ENCODE measurements at places on chromosomes 2 and 18.

DNA sequence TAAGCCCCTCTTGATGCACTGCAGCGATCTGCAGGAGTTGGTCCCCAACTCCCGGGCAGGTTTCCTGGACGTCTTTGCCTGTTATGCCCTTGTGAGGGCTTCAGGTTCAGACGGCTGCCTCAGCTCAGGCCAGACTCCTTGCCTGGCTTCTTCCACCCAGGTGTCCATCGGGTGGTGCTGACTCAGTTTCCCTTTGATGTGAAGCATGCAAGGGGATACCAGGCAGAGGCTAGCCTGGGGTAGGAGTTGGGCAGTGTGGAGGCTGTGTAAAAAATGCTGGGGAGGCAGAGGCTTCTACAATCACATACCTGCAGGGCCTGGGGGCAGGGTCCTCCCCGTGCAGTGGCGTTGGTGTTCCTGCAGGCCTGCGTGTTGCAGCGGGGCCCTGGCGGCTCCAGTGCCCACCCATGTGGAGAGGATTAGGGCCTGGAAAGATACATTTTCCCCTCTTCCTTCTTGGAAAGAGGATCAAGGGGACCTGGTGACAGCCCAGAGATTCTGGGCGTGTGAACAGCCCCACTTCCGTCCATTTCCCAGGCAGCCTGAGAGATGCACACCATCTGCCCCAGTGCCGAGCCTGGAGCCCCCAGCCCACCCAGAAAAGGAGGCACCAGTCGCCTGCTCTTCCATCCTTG is 338.3 kb downstream of the DYSF start:
- DNase-seq = no peak

GRCh38 chr2:108806371-108807113 is 20.0 kb downstream of the CCDC138 start:
- no peak for DNase-seq

DNA sequence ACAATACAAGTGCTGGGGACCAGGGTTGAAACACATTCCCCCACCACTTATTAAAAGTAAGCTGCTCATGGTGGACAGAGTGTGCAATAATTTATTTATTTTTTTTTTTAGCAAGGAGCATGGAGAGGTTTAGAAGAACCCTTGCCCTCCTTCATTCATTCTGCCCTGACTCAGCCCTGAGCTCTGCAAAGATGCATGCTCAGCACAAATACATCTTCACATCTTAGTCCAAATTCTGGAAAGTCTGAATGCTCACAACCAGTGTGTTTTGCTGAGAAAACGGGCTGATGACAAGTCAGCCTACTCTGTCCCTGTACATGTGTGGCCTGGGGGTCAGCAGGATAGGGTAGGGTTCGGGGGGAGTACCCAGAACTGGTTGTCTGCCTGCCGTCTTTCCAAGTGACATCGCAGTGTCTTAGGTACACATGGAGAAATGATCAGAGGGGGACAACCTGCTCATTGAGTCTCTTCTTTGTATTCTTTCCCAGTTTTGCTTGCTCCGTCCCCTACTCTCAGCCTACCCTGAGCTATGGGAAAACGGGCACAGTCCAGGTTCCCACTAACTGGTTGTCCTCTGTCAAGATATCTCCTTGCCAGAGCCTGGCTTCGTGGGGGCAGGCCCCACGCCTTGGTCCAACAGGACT is 76.4 kb downstream of the ADD2 start:
- no peak for DNase-seq

DNA sequence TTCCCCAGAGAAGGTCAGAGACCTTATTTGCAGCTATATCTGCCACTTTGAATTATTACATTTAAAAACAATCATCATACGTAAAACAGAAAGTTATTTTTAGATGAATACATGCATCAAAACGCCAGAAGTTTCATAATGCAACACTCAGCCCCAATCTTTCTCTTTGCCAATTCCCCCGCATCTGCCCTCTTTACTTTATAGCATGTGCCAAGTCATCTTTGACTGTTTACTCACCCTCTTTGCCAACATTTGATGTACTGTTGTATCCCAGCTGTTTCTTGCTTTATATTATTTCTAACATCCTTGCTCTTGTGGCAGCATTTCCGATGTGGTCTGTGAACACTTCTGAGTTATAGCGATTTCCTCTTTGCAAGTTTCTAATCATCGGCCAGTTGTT is 86.2 kb downstream of the CRIM1 start:
- no peak for DNase-seq

GRCh38 chr2:23520256-23520655 is 135.3 kb downstream of the KLHL29 start:
- no peak for DNase-seq

DNA sequence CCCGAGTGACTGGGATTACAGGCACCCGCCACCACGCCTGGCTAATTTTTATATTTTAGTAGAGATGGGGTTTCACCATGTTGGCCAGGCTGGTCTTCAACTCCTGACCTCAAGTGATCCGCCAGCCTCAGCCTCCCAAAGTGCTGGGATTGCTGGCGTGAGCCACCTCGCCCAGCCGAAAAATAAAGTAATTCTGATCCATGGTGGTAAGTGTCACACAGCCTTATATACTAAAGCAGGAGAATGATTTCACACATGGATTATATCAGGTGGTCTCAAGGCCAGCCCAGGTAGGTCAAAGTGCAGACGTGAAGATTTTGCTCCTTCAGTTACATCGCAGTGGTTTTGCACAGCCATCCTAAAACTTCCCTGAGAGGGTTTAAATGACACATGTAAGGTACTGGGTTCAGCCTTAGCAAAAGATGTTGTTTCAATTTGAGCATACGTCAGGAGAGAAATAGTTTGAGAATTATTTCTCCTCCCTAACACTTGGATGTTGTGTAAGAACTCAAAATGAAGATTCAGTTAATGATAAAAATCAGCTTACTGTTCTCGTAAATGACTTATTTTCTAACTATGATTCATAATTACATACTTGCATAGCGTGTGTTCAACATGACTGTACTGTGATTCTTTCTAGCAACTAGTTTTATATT is 93.0 kb upstream of the SLC39A10 start:
- DNase-seq = no peak

DNA sequence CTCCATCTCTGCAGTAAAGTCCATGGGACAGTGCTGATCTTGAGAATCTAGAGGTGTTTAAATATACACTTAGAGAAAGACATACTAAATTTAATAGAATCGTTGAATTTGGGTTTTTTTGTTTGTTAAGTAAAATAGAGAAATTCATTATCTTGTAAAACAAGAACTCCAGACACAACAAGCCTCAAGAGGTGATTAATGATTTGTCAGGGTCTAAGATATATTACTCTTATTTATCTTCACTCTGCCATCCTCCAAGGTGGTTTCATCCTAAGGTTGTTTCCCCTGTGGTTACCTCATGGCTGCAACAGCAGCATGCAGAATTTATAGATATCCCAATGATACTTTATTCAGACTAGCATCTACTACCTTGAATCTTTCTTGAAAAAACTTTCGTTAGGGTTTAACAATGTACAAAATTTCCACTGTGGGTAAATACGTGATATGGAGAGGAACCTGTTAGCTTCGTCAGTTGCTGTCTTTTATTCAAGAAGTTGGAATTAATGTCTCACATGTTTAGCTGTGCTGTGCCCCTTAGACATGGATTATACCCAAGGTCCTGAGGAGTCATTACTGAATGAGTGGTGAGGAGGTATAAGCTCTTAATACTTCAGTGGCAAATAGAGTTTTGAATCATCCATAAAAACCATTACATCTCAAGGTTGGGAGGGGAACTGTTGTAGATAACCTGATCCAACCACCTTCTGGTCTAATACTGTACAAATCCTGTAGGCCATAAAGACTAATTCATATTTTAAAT is 128.0 kb downstream of the GPD2 start:
- no peak for DNase-seq

DNA sequence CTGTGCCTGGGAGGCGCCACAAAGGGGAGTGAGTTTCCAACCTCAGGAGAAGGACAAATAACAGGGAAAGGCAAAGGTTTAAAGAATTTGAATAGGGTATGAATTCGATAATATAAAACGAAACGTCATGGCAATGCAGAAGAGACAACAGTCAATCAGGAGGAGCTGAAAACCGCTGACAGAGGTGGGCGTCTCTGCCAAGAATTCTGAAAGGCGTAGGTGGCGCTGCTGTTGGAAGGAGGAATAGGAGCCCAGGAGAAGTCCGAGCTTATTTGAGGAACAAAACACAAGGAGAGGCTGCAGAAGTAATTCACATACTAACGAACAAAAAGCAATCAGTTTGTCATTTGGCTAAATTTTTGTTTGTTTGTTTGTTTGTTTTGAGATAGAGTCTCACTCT is 485.8 kb upstream of the POU3F3 start:
- no peak for DNase-seq

GRCh38 chr2:60297296-60298005 is 256.0 kb downstream of the BCL11A start:
- DNase-seq = no peak

GRCh38 chr18:74291472-74291770 is 342 bp downstream of the CYB5A start:
- DNase-seq = no peak

GRCh38 chr2:170823088-170823897 is 6.6 kb downstream of the GAD1 start:
- DNase-seq = no peak

DNA sequence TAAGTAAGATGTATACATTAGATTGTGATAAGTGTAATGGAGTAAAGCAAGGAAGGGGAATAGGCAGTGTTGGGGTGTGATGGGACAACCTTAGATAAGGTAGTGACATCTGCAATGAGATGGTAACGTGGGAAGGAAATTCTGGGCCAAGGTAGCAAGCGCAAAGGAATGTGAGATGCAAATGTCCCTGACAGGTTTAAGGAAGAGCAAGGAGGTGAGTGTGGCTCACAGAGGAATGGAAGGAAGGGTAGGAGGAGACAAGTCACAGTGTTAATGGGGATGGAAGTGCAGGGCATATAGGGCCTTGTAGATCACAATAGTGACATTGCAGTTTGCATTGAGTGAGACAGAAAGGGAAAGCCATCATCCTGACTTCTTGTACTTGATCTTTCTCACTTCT is 170.9 kb upstream of the FAM98A start:
- DNase-seq = no peak

DNA sequence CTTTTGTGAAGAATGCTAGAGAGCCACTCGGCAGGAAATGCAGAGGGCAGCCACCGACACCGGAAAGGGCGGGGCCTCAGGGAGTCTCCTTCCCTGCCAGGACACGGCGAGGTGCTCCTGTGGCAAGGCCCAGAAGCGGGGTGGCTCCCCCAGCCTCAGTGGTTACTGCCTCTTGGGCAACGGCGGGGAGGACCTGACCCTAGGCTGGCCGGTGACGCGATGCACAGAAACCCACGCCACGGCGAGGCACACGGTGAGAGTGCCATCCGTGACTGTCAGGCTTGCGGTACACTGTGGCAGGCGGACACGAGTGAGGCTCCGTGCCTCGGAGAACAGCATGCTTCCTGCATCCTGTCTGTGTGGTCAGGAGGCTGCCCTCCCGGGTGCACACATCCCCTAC is 47.8 kb downstream of the ZAP70 start:
- peak; percentile 59 for DNase-seq

GRCh38 chr2:84894758-84895520 is 10.5 kb upstream of the TMSB10 start:
- no peak for DNase-seq

GRCh38 chr2:24382363-24383073 is 22.2 kb upstream of the ITSN2 start:
- DNase-seq = peak; percentile 25

DNA sequence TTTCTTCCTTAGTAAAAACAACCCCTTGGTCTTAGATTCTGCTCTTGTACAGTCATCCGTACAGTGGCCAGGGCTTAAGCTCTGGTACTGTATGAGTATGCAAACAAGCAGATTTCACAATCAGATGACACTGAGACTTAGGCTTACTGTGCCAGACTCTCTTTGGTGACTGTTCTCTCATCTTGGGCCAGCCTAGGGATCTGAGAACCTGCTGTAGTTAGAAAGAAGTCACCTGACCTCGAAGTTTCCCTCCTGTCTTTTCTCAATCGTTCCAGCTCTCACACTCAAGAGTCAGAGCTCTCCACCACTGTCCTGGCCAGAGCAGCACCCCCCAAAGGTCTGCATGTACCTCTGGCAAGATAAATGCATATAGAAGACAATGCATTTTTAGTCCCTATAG is 63.2 kb downstream of the ZEB2 start:
- DNase-seq = no peak

GRCh38 chr2:151781642-151782041 is 46.6 kb downstream of the ARL5A start:
- DNase-seq = no peak

DNA sequence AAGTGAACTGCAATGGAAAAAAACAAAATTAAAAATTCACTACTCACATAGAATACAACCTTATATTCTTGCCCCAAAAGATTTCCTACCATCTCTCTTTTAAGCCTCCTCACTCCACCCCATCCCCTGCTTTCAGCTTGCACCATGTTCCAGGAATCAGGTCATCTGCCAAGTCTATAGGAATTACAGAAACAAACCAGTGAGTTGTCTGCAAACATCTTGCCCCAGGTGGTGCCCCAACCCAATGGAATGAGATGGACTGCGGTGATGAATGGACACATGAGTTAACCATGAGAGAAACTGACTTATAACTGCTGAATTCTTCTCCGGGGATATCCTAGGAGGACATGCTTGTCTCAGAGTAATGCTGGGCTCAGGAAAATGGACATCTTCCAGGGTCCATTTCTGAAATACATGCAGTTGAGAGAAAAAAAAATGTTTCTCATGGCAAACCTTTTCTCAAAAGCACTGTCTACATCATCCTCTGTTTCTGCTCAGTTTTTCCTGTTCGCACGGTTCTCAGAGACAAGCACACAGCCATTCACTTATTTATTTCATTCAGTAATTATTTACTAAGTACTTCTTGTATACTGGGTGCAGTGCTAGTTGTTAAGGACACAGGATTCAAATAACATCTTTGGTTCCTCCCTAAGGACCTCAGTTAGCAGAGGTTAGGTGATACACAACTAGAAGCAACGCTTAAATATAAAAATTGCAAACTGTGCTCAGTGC is 350.0 kb downstream of the RND3 start:
- DNase-seq = no peak

DNA sequence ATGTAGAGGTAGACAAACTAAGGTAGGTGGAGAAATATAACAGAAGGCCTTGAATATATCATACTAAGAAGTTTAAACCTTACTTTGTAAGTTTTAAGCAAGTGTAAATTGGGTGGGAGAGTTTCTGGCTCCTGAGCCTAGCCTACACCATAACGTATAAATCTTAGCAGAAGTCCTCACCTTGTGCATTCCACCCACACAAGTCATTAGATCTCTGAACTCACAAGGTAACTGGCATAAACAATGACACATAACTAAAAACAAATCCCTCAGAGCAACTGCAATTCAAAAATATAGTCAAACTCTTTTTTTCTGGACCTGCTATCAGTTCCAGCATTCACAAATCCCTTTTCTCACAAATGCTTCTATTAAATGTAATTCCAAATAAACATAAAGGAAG is 9.4 kb downstream of the REV1 start:
- DNase-seq = no peak

- no peak for DNase-seq
Measured at GRCh38 chr2:47223980-47224379, 68.9 kb upstream of the STPG4 start.

DNA sequence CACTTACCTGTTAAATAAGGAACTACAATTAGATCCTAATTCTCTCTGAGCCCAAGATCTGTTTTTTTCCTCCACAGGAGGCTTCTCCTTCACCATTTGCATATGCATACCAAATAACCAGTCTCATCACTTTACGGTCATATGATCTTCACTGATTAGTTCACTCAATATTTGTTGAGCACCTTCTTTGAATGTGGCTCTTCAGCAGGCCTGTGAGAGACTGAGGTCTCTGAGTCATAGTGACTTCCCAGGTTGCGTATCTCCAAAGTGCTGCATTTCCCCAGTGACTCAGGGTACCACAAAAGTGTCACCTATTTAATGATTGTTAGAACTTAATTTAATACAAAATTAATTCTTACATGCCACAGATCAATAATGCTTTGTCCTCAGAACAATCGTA is 108.8 kb upstream of the TRIB2 start:
- DNase-seq = no peak

Measured in activated effector memory CD4-positive, alpha-beta T cell treated with Interleukin-2 at 50 U/mL for 16 hours (primary cell).